ENCODE measurements at places on chromosomes 7 and 10.

- DNase-seq = no peak
These were observed at the start of gene COL13A1 for GRCh38 chr10:69801434-69802315. Gene COL13A1 (plus strand): TSS chr10:69801906. CDS start chr10:69802424, 518 bp downstream.

GRCh38 chr7:69882269-69882668 is 284.0 kb downstream of the AUTS2 start:
- DNase-seq = no peak

DNA sequence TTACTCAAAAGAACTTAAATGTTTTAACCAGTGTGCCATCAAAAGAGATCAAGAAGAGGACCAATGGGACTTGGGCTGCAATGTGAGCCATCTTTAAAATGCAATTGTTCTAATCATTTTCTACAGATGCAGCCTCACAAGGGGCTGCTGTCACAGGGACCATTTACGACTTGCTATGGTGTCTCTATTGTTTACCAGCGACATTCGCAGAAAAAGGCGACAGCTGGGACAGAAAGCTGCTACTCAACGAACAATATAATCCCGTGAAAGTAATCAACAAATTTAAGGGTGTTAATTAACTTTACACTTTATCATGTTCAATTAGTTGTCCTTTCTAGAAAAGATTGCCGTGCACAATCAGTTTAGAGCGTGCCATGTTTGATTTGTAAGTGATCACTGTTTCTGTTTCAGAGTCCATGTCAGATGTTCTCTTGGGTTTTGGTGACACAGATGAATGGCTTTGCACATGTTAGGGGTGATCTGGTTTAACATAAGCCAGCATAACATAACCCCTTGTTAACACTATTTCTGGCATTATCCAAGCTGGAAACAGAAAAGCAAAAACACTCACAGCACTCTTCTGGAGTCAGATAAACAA is 110.8 kb downstream of the HIBADH start:
- no peak for DNase-seq

GRCh38 chr10:13614530-13615332 is 28.0 kb downstream of the PRPF18 start:
- DNase-seq = no peak

- DNase-seq = no peak
These were observed 103.4 kb upstream of the ELMO1 start for GRCh38 chr7:37552030-37552429.

- no peak for DNase-seq
These were observed 200.4 kb upstream of the NFE2L3 start for GRCh38 chr7:25951414-25952260.

DNA sequence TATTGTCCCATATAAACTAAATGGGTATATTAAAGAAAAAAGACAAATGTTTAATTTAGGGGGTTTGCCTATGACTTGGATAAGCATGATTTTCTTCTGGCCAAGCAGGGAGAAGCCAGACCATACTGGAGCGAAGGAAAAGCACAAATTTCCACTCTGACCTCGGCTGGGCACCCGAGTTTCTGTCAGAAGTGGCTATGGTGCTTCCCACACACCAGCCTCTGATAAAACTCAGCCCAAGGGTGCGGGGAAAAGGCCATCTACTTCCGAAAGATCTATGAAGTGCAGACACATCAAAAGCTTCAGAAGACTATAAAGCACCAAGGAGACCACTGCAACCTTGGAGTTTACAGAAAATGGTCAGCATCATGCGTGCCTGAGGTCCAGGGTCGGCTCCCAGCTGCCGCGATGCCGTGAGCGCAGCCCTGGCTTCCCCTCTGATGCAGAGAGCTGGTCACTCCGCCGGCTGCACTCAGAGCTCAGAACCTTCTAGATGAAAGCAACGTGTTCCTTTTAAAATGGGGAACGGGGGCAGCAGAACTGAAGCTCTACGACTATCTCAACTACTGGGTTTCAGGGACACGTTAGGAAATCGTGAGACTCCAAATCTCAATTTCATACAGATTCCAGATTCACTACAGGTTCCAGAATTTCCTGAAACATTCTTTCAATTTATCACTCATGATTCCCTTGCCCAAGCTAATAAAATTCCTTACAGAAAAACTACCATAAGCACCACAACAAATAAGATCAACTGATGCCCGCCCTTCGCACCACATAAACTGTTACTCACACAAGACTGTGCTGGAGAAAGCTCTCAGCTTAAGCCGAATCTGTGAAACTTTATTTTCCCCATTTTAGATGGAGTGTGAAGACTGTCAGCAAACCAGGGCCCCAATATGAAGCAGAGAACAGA is 84.5 kb downstream of the DIP2C start:
- DNase-seq = no peak

DNA sequence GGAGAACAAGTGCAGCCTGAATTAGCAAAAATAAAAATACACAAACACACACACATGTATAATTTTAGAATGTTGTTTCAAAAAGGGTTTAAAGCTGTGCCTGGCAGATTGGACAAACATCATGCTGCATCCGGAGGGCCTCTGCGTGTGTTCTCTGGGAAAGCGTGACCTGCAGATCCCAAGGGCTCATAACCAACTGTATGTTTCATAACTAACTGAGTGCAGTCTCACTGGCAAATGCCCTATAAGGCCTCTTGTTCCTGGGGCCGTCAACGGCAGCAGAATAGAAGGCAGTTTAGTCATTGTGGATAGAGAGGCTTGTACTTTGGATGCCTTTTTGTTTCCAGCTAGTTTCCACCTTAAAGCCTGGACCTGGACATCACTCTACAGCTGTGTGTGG is 243.8 kb upstream of the KIAA1217 start:
- no peak for DNase-seq
